A549 treated with RU486 at 1 μM for 4 hours (cell line): ENCODE measurements at places on chromosomes 2 and 18. TPM values are rescaled to one million over a fixed set of nuclear protein-coding genes. Genes with fewer than 3 reads are reported as not detected.

GATA6 gene
- total RNA-seq = 2.0 to 2.9 TPM (median 2.6 TPM) in 5 replicates

CHRNG gene
- not detected in 5 replicates for total RNA-seq

UCN gene
- total RNA-seq = 0.71 to 2.2 TPM (median 1.8 TPM) in 5 replicates

CXCR4 gene
- 0.29 to 0.65 TPM (median 0.42 TPM) in 5 replicates for total RNA-seq

IL1R1 gene
- 16.2 to 31.6 TPM (median 26.8 TPM) in 5 replicates for total RNA-seq

CYBRD1 gene
- 26.5 to 35.6 TPM (median 31.6 TPM) in 5 replicates for total RNA-seq

MAB21L4 gene
- 0.08 to 0.17 TPM (median 0.09 TPM) in 3 of 5 replicates, not detected in the others for total RNA-seq

DCDC2C gene
- 0.24 to 0.54 TPM (median 0.30 TPM) in 5 replicates for total RNA-seq

PKDCC gene
- total RNA-seq = 18.8 to 26.4 TPM (median 24.5 TPM) in 5 replicates

SH3YL1 gene
- total RNA-seq = 8.3 to 11.8 TPM (median 9.0 TPM) in 5 replicates

LIMS3 gene
- total RNA-seq = not detected in 5 replicates

DPP4 gene
- total RNA-seq = 0.30 to 0.71 TPM (median 0.62 TPM) in 5 replicates

ATP8B1 gene
- 6.5 to 10.7 TPM (median 9.3 TPM) in 5 replicates for total RNA-seq

MATN3 gene
- total RNA-seq = 9.0 to 15.5 TPM (median 13.7 TPM) in 5 replicates

GALR1 gene
- total RNA-seq = not detected in 5 replicates

SLC16A14 gene
- 0.87 to 1.7 TPM (median 1.1 TPM) in 5 replicates for total RNA-seq

ALPI gene
- total RNA-seq = not detected in 5 replicates

NLRC4 gene
- total RNA-seq = not detected in 5 replicates

SCN9A gene
- total RNA-seq = 2.5 to 5.7 TPM (median 5.2 TPM) in 5 replicates

SPP2 gene
- total RNA-seq = not detected in 5 replicates

PRKAG3 gene
- total RNA-seq = not detected in 5 replicates

ONECUT2 gene
- total RNA-seq = 0.21 to 0.48 TPM (median 0.37 TPM) in 5 replicates

EGR4 gene
- total RNA-seq = 0.17 to 0.37 TPM (median 0.27 TPM) in 5 replicates

ANKAR gene
- total RNA-seq = 0.97 to 1.9 TPM (median 1.1 TPM) in 5 replicates

INO80C gene
- 22.2 to 26.9 TPM (median 23.5 TPM) in 5 replicates for total RNA-seq

FAHD2A gene
- 25.5 to 33.0 TPM (median 30.8 TPM) in 5 replicates for total RNA-seq

NCKAP5 gene
- total RNA-seq = 0.90 to 2.4 TPM (median 0.96 TPM) in 5 replicates

ATP6V1B1 gene
- 0.32 to 2.5 TPM (median 2.1 TPM) in 5 replicates for total RNA-seq

ZNF513 gene
- total RNA-seq = 9.6 to 15.2 TPM (median 13.8 TPM) in 5 replicates

SCYGR4 gene
- not detected in 5 replicates for total RNA-seq

AGXT gene
- total RNA-seq = not detected in 5 replicates

RTKN gene
- total RNA-seq = 18.7 to 29.5 TPM (median 22.1 TPM) in 5 replicates

ZNF396 gene
- total RNA-seq = 0.41 to 0.94 TPM (median 0.64 TPM) in 5 replicates

OXER1 gene
- total RNA-seq = not detected in 5 replicates

CIB4 gene
- 0.20 to 0.28 TPM in 2 of 5 replicates, not detected in the others for total RNA-seq

HNRNPLL gene
- total RNA-seq = 16.2 to 27.0 TPM (median 25.0 TPM) in 5 replicates

NDC80 gene
- total RNA-seq = 8.5 to 17.2 TPM (median 14.1 TPM) in 5 replicates

CASP8 gene
- 34.3 to 40.4 TPM (median 36.8 TPM) in 5 replicates for total RNA-seq

FOXD4L1 gene
- 0.21 to 0.58 TPM (median 0.28 TPM) in 5 replicates for total RNA-seq

DQX1 gene
- total RNA-seq = 0.06 to 0.23 TPM (median 0.15 TPM) in 3 of 5 replicates, not detected in the others

KIAA2012 gene
- total RNA-seq = not detected in 5 replicates
